Stimulated activated CD4-positive, alpha-beta T cell treated with anti-CD3 and anti-CD28 coated beads, Interleukin-1b, Interleukin-23, amount 100 ng/mL, for 48 hours (primary cell): ENCODE measurements at places on chromosomes 12 and 14.
A peak's percentile ranks its signal among the peaks of the same experiment; 100 is the strongest.

DNA sequence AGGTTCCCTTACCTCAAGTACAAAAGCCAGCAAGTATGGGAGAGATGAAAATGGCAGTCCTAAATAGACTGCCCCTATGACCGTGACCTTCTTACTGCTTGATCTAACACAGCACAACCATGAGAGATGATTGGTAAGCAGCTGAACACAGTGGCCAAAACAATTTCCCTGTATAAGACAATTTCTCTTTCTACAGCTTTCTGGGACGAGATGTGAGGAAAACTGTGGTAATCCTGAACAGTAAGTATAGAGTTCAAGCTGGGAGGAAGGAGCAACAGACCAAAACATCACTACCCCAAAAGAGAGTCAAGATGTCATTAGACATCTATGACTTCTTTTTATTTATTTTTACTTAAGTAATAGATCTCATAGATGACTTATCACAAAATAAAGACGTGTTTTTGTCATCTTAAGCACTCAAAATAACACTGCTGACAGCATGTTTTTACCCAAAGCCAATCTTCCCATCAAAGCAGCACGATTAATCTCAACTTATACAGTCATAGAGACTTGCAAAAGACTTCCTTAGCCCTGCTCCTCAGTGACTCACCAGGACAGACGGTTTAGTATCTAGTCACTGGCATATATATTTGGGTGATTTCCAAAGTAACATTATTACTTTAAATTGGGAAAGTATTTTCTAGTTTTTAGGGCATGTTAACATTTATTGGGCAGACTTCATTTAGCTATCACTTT lies 3.7 kb downstream of the TMEM52B start:
- DNase-seq, result no peak

GRCh38 chr14:71661441-71661840 lies 270.8 kb upstream of the RGS6 start:
- no peak for DNase-seq

GRCh38 chr12:87047691-87048090 lies 791.5 kb upstream of the MGAT4C start:
- no peak for DNase-seq

DNA sequence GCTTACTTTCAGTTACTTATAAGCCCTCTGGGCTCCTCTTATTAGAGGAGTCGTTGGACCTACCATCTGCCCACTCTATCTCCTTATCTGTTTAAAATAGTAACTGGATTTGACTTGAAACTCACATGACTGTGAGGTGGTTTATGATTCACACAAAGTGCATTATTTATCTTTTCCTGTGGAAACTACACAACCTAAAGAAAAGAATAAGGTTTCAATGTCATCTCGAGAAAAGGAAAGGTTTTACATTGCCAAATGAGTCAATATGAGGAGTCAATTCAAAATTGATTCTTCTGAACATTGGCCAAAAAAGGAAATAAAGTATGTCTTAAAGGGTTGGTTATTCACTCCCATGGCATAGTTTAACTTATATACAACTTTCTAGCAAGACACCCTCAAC lies 225.0 kb upstream of the G2E3 start:
- DNase-seq, result no peak

DNA sequence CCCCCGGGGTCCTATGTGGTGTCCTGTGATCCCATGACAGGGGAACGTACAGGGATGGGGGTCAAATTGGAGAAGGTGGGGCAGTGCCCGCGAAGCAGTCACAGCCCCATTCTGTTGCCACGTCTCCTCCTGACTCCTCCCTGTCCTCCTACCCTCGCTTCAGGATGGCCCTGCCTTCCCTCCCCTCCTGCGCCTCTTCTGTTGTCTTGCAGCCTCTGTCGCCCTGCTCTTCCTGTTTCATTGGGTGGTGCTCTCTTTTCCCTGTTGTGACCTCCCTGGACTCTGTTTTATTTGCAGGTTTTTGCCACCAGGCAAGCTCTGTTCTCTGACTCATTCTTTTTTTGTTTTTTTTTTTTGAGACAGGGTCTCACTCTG lies 18.7 kb downstream of the CABP1 start:
- DNase-seq, result no peak

GRCh38 chr12:123614531-123614930 lies 12.6 kb downstream of the DDX55 start:
- DNase-seq, result no peak

DNA sequence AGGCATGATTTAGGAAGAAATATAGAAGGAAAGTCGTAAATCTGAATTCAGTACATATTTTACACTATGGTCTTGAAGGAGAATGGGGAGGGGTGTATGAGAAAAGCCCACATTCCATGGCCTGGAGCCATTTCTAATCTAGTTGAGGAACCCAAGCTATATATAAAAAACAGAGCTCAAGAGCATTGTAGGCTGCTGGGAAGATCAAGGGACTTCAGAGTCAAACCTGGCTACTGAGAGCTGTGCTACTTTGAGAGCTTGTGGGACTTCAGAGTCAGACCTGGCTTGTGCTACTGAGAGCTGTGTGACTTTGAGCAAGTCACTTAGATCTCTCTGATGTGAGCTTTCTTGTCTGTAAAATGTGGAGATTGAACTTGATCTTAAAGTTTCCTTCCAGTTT lies 58.7 kb downstream of the TBK1 start:
- no peak for DNase-seq

DNA sequence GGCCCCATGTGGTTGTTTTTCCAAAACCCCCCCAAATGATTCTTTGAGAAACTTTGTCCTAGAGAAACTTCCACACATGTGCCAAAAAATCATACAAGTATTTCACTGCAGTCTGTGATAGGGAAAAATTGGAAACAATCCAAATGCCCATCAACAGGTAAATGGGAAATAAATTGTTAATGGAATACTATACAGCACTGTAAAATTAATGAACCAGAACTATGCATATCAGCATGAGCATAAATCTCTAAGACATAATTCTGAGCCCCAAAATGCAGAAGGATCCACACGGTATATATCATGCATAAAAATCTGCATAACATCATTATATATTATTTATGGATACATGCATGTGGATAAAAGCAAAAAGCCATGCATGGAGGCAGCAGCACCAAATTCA lies 5.3 kb upstream of the FICD start:
- DNase-seq, result no peak

DNA sequence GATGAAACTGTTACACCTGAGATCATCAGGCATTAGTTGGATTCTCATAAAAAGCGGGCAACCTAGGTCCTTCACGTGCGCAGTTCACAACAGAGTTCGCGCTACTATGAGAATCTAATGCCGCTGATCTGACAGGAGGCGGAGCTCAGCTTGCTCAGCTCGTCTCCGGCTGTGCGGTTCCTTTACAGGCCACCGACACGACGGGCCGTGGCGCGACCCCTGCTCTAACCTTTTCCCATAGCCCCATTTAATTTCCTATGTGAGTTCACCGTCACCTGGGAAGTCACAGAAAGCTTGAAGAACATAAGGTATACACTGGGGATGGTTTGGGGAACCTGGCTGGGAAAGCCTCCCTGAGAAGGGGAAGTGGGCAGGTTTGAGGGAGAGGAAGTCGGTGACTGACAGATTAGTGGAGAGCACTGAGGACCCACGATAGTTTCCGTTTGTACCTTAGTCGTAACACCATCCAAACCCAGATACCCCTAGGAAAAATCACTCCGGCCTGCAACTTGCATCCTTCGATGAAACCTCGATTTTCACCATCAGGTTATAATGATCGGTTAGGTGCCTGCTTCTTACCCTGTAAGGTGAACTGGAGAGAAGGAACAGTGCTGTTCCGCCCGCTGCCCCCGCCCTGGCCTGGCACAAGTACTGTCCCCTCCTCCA lies 2.8 kb upstream of the AAAS start:
- DNase-seq, result peak; percentile 65

GRCh38 chr12:108425238-108425795 lies 86.2 kb upstream of the CMKLR1 start:
- no peak for DNase-seq

GRCh38 chr12:113582521-113583218 lies 111.0 kb upstream of the LHX5 start:
- DNase-seq, result no peak

DNA sequence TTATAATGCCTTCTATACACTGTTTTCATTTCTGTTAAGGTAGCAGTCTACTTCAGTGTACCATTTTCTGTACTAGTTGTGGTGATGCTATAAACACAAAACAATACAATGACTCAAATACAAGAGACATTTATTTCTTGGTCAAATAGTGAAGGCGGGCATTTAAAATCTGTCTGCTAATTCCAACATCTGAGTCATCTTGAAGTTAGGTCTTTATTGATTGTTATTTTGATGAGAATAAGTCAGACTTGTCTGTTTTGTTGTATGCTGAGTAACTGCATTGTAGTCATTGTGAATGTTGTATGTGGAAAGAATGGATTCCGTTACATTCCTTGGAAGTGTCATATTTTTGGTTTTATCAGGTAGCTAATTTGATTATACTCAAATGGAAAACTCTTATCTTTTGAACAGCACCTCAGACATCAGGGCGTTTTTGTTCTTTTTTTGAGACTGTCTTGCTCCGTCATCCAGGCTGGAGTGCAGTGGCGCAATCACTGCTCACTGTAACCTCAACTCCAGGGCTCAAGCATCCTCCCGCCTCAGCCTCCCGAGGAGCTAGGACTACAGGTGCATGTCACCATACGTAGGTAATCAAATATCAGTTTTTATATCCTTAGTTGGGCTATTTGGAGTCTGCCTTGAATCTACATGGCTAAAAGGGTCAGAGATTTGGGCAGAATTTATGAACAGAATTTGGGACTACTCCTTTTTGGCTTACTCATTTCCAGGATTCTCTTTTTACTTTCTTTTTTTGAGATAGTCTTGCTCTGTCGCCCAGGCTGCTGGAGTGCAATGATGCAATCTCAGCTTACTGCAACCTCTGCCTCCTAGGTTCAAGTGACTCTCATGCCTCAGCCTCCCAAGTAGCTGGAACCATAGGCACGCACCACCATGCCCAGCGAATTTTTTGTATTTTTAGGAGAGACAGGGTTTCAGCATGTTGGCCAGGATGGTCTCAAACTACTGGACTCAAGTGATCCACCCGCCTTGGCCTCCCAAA lies 56.8 kb downstream of the PAPLN start:
- DNase-seq, result no peak

DNA sequence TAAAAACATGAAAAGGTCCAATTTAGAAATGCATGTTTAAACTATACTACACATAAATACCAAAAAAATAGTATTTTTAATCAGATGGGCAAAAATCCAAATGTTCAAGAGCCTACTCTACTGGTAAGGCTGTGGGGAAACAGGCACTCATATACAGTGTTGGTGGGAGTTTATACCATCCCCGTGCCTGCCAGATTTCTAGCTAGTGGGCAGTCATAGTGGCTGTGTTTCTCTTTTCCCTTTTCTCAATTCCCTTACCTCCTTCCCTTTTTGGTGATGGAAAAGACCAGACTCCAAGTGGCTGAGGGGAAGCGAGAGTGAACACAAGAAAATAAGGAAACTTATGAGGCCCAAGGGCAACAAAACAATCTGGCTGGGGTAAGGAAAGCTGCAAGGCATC lies 14.7 kb downstream of the ZNF641 start:
- no peak for DNase-seq

DNA sequence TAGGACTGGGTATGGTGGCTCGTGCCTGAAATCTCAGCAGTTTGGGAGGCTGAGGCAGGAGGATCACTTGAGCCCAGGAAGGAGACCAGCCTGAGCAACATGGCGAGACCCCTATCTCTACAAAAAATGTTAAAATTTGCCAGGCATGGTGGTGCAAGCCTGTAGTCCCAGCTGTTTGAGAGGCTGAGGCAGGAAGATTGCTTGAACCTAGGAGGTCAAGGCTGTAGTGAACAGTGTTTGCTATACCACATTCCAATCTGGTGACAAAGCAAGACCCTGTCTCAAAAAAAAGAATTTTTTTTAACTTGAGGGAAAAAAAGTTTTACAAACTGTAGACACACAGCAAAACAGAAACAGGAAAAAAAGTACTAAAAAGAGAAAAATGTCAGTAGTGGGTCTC lies 2.3 kb upstream of the MAP3K9 start:
- no peak for DNase-seq

DNA sequence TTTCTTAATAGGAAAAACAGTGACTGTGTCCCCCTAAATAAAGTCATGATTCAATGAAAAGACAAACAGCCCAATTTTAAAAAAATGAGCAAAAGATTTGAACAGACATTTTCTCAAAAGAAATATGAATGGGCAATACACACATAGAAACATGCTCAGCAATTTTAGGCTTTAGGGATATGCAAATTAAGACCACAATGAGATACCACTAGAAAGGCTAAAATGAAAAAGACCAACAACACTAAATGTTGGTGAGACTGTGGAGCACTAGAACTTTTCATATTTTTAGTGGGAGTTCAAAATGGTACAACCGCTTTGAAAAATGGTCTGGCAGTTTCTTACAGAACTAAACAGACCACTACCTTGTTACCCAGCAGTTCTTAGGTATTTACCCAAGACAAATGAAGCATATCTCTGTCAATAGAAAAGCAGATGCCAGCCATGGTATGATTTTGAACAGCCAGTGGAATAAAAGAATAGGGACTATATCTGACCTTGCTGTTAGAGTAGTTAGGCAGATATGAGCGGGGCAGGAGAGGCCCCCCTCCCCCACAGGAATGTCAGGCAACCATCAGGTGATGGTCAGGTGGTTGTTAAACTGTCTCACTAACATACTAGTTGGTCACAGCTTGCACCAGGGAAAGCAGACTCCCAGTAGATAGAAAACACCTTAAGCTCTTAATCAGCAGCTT lies 108.8 kb downstream of the PRKCH start:
- DNase-seq, result no peak

DNA sequence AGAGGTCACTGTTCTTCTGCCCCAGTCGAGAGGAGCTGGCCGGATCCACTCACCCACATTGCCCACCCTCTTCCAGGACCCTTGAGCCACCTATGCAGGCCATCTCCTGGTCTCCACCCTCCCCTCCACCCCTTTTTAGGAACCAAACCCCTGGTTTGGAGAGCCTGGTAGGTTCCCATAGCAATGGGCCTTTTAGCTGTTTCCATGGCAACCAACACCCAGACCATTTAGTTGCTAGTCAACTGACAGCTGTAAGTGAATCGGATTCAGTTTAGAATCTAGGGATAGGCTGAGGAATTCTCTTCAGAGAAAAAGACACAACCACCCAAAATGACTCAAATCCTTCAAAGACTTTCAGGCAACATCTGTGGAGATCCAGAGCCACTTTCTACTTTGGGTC lies 16.5 kb downstream of the NPC2 start:
- no peak for DNase-seq

DNA sequence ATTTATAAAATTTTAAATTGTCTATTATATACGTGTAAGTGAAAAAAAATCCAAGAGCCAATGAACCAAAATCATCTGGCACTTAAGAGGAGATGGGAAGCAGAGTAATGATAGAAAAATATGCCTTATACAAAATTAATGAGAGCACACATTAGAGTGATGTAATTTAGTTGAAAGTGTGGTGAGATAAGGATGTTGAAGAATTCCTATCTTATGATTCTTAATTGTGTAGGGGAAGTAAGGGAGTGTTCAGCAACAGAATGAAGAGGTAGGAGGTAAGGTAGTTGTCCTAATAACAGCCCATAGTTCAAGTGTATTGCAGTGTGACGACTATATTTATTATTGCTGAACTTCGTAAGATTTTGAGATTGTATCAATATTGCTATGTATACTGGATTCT lies 843.4 kb upstream of the FLRT2 start:
- DNase-seq, result no peak
